ENCODE measurements at places on chromosomes 6 and 20. TPM values are rescaled to one million over a fixed set of nuclear protein-coding genes. Genes with fewer than 3 reads are reported as not detected.

Gene ADGB
- total RNA-seq, result not detected

Gene NHLRC1
- 3.1 TPM for total RNA-seq

Gene COX4I2
- not detected for total RNA-seq

Gene CTNNBL1
- 28.5 TPM for total RNA-seq

Gene TRIM31
- total RNA-seq, result not detected

Gene ZBTB46
- 4.5 TPM for total RNA-seq

Gene COL12A1
- 1,023 TPM for total RNA-seq

Gene RAET1L
- not detected for total RNA-seq
